ENCODE measurements at places on chromosomes 1 and 21. TPM values are rescaled to one million over a fixed set of nuclear protein-coding genes. Genes with fewer than 3 reads are reported as not detected.

GRCh38 chr1:6683434-6683833 lies 18.2 kb downstream of the DNAJC11 start:
- DNase-seq: no peak

- no peak for DNase-seq
Observed at GRCh38 chr1:44970317-44970716, 16.1 kb downstream of the EIF2B3 start.

- DNase-seq: no peak
Observed at GRCh38 chr1:245807954-245808719, 653.4 kb downstream of the KIF26B start.

- DNase-seq: no peak
Observed at GRCh38 chr21:36535618-36536241, 55.8 kb upstream of the CLDN14 start.

- DNase-seq: no peak
Observed at GRCh38 chr1:41504114-41505035, 19.9 kb upstream of the EDN2 start.

DNA sequence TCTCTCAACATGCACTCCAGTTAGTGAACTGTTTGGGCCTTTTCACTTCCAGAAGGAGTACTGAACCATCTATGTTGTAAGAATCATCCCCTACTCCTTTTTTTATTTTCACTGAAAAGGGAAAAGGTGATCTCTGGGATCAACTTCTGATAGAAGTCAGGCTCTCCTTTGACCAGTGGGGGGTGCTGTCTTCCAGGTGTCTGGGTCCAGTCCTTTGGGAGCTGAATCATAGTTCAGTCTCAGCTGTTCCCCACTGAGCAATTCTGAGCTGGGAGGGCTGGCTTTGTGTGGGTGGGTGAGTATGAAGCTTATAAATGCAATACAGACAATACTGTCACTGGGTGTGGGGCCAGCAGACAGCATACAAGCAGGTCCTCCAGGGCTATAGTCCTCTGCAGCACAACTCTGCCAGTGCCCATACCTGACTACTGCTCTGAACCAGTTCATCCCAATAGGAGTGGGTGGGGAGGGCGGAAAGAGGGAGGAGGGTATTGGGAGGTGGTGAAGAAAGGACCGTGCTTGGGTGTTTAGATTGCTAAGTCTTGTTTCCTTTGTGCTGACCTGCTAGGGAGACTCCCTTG lies 12.5 kb upstream of the SARS1 start:
- no peak for DNase-seq

- DNase-seq: no peak
Observed at GRCh38 chr1:93699503-93700168, 18.0 kb upstream of the BCAR3 start.

Gene SPRR1A
- polyA plus RNA-seq: not detected

Gene HRNR
- polyA plus RNA-seq: 0.03 TPM

All from forelimb muscle (tissue), 1 donor.